Mesenteric fat pad (tissue), 1 donor: ENCODE measurements at places on chromosomes 5 and 9. TPM values are rescaled to one million over a fixed set of nuclear protein-coding genes. Genes with fewer than 3 reads are reported as not detected.
A peak's percentile ranks its signal among the peaks of the same experiment; 100 is the strongest.

DNA sequence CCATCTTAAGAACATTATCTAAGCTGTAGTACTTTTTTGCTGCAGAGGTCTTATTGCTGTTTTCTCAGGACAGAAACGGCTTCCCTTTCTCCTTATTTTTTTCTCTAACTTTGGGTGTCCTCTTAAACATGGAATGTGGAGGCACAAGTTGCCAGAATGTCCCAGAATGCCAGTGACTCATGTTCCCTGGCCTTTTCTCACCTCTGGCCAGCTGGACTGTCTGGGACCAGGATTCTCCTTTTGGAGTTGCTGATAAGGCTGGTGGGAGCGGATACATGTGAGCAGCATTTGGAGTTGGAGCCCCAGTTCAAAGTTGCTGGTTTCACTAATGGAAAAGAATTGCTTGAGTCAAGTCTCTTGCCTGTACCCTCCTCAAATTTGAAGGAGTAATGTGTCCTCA, 112.8 kb downstream of the ARHGAP26 start:
- no peak for DNase-seq

DNA sequence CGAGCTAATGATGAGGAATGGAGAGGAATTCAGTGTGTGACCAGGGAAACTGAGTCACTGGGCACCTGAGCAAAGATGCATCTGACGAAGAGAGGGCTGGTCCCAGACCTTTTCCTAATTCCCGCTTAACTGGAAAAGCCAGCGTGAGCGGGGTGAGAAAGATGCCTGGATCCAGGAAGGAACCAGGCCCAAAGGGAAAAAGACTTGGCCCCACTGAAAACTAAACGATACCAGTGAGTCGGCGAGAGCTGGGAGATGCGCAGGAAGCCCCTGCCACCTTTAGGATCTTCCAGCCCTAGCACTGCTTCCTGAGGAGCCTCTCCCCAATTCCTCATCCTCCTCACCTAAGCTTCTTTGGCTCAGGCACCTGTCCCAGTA, 499 bp upstream of the FCHSD1 start:
- DNase-seq: no peak

GRCh38 chr5:94522117-94522516, 96.3 kb downstream of the KIAA0825 start:
- DNase-seq: no peak

DNA sequence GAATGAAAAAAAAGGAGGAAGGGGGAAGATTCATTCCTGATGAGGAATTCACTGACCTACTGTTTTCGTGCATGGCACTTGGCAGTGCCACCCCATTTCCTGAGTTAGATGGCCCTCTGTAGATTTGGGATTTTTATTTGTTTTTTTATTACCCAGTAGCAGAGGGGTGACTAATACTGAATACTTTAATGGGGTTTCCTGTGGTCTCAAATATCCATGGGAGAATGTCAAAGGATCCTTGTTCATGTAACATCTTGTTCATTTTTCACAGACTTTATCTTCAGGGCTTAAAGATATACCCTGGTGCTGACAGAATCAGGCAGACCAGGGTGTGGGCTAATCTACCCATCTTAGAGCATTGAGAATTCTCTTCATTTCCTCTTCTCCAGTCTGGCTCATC, 93.0 kb downstream of the MAMDC2 start:
- no peak for DNase-seq

DNA sequence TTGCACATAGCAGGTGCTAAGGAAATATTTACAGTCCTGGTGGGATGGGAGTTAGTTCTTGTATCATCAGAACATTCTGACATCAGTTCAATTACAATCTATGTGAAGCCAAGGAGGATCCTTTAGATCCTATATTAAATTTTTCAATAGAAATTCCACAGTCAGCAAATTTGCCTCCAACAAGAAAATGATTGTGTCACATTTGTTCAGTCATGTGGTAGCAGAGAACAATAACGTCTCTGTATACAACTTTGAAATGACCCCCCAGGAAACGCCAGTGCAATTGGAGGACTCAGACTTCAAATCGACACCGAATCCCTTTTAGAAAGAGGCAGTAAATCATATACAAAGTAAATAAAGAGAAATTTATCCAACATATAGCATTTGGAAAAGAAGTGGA, 392.1 kb downstream of the DTWD2 start:
- DNase-seq: no peak

DNA sequence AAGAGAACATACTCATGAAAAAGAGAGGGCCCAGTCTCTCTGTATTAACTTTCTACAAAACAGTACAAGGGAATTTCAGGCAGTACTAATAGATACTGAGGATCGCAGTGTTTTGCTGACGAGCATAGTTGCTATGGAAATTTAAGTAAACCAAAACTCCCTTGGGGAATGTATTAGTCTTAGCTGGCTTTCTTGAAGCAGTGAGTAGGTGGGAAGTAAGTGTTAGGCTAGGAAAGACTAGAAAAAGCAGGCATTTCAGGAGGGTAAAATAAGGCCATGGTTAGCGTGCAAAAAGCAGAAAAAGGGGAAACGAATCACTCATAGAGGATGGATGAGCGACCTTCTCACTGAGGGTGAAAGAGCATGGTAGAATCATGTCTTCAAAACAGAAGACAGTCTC, 84.3 kb upstream of the ACTBL2 start:
- no peak for DNase-seq

DNA sequence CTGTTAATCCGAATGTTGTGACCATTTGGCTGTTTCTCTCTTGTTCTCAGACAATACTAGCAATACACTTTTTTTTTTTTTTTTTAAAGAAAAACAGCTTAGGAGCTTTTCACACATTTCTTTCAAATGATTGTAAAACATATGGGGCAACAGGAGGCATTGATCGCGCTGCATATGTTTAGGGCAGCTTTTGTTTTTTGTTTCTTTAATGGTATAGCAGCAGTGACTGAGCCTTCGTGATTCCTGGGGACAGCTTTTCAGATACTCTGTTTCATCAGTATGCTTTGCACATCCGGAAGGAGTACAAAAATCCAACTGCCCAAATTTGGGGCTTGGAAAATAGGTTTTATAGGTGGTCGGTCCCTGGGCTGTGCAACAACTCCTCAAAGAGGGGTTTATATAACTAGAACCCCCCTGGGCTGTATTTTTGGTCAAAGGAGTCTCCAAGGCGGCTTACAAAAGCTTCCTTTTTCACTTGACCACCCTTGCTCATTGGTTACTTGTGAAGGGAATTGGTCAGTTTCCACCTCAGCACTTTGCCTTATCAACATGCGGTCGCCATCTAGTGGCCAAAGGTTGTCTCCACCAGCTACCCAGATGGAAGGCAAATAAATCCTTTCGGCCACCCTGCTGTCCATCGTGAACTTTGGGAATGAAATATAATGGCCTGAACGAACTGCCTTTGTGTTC, 91.8 kb downstream of the PDE6A start:
- DNase-seq: no peak

GRCh38 chr9:107737987-107738743, 248.6 kb upstream of the KLF4 start:
- no peak for DNase-seq

GRCh38 chr5:10227379-10227778, 22.3 kb downstream of the ATPSCKMT start:
- DNase-seq: no peak

- DNase-seq: no peak
Observed at GRCh38 chr5:73230264-73231245, 57.6 kb downstream of the TMEM174 start.

GRCh38 chr5:11234501-11234911, 473.5 kb upstream of the DAP start:
- no peak for DNase-seq

DNA sequence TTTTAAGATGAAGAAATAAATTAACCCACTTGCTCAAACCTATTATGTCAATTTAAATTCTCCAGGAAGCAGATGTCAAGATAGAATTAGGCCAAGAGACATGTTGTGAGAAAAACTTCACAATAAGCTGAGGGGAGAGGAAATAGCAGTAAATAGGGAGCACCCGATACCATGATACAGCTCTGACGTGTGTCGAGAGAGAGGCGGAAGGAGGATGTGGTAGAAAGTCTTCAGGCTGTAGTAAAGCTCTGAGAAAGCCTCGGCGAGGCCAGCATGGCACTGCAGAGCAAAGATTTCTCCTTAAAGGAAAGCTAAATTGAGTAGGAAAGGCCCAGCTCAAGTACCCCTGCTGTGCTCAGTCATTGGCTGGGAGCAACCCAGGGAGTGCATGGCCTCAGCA, 6.0 kb upstream of the PUM3 start:
- no peak for DNase-seq

DNA sequence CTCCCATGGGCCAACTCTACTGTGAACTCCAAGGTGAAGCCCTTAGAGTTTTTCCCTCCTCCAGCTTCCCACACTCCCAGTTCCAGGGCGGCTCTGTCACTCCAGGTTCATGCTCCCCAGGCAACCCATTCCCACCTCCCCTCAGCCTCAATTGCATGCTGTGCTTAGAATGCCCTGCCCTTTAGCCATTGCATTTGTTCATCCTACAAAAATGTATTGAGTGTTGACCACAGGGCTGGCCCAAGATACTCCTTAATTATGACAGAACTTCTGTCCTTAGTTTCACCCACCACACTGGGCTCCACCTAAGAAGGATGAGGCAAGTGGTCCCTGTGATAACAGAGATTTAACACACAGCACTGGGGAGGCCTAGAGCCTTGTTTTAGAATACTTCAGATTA, 236.1 kb downstream of the ADAMTSL1 start:
- DNase-seq: no peak

DNA sequence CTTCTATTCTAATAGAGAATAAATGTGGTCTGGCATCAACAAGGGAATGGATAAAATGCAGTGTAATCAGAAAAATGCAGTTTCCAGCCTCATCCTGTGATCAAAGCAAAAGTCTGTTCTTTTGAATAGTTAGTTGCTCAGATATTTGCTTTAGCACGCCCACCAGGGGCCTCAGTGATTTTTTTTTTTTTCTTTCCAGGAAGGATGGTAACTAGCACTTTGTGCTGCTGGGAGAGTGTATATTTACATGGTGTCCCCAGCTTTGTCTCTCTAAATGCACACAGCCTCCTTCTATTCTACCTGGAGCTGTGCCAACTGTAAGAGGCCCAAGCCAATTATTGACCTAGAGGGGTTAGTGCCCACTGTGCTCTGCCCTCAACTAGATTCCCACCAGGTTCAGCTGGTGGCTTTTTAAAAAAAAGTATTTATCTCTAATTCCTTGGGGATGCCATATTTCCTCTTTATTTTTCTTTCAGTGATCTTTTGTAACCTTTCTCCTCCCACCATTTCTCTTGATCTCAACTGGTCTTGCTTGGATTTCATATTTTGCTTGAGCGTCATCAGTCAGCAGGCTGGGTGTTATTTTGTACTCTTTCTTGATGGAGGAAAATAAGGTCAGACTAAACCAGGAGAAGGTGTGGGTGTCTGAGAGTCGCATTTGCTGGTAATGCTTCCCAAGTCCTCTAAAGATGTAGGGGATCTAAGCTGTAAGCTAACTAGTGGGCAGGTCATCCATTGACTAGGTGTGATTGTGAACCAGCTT, 193.0 kb upstream of the C9orf72 start:
- no peak for DNase-seq

DNA sequence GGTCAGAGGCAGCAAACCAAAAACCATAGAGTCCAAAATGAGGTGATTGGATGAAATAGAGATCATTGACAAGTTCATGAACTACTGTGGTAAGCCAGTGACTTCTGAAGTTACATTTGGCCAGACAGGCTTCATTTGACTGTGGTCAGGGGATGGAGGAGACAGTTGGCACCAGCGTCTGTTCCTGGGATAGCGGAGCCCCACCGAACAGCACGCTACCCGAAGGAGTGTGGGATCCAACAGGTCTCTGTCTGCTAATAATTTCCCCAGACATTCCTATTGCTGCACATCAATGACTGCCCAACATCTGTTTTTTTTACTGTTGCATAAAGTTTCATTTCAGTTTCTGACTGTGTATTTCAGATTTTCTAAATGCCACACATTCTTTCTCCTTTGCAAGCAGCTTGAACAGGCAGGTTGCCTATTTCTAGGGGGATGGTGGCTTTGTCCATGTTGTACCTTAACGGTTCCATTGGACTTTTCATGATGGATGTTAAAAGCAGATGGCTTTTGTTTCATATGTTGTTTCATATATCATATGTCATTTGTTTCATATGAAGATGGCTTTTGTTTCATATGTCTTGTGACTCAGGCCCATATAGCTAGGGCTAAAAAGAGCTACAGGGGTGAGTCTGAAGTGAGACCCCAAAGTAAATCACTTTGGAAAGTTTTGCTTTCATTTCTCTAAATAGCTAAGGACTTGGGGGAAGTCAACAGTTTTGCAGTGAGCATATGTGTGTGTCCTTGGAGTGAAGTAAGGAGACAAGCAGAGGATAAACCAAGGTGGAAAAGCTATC, 180.8 kb downstream of the GOLPH3 start:
- DNase-seq: no peak

- DNase-seq: no peak
Observed at GRCh38 chr9:133340256-133340655, 4.3 kb upstream of the SURF6 start.

- no peak for DNase-seq
Observed at GRCh38 chr5:53785924-53786323, 225.5 kb downstream of the NDUFS4 start.

DNA sequence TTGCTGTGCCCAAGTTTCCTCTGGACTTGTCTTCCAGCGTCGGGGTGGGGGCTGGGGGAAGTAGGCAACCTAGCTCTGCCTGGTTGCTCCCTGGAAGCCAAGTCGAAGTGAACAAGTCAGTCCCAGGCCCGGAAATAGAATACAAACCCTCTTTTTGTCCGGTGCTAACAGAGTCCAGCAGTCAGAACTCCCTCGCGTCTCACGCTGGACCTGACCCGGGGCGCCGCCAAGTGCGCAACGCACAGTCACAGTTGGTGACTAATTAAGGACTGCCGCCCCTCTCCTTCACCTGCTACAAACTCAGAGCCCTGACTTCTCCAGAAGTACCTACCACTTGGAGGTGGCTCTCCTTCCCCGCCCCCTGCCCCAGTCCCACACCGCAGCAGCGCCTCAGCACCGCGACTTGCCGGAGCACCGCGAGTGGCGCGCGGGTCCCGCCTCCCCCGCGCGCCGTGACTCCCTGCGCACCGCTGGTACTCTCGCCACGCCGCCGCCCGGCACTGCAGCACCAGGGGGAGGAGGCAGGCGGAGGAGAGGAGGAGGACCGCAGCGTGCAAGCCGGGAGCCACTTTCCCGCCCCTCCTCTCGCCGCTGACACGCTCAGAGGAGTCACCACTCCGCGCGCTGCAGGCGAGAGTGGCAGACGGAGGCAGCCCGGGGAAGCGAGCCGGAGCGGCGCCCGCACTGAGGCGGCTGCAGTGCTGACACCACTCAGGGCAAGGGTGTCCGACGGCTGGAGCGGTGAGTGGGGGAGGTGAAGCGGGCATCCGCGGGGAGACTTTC, at the start of gene SV2C:
TSS of gene SV2C (plus strand) at position 612 of the 783 bp plus-strand sequence. CDS start 48,368 bp downstream, outside the sequence.
- DNase-seq: peak; percentile 89

- DNase-seq: no peak
Observed at GRCh38 chr9:37679649-37680402, 29.1 kb downstream of the FRMPD1 start.

C9orf153 gene
- 0.55 TPM for total RNA-seq

TXNDC8 gene
- total RNA-seq: not detected

SEMA6A gene
- total RNA-seq: 24.0 TPM

CCNI2 gene
- not detected for total RNA-seq

PCDHGA6 gene
- total RNA-seq: 3.1 TPM

CPLANE1 gene
- 18.1 TPM for total RNA-seq

PCDHA9 gene
- total RNA-seq: 0.22 TPM

NUP188 gene
- total RNA-seq: 50.6 TPM
